ENCODE measurements at places on chromosomes 7 and 10. TPM values are rescaled to one million over a fixed set of nuclear protein-coding genes. Genes with fewer than 3 reads are reported as not detected.

Gene SLC18A2
- total RNA-seq = 0.64 TPM

Gene PDE6C
- not detected for total RNA-seq

Gene SCRN1
- 18.0 TPM for total RNA-seq

Gene GRID1
- 0.41 TPM for total RNA-seq

Gene SP8
- not detected for total RNA-seq

Gene WDR86
- 7.3 TPM for total RNA-seq

Gene INHBA
- total RNA-seq = 1.00 TPM

Gene GDF2
- not detected for total RNA-seq

GRCh38 chr10:97999923-98000248 lies 30.5 kb downstream of the CRTAC1 start:
- H3K4me1 ChIP-seq = no peaks in the 10 kb centered on the region
- H3K4me3 ChIP-seq = no peak overlapping the region
- DNase-seq = no peak
- H3K36me3 ChIP-seq = no peaks in the 10 kb centered on the region
- peaks cover 2% of the 10 kb centered on the region for H3K27me3 ChIP-seq

GRCh38 chr7:92520024-92520423 lies 8.3 kb downstream of the PEX1 start:
- no peaks in the 10 kb centered on the region for H3K27me3 ChIP-seq
- H3K27ac ChIP-seq = no peak overlapping the region
- DNase-seq = no peak

DNA sequence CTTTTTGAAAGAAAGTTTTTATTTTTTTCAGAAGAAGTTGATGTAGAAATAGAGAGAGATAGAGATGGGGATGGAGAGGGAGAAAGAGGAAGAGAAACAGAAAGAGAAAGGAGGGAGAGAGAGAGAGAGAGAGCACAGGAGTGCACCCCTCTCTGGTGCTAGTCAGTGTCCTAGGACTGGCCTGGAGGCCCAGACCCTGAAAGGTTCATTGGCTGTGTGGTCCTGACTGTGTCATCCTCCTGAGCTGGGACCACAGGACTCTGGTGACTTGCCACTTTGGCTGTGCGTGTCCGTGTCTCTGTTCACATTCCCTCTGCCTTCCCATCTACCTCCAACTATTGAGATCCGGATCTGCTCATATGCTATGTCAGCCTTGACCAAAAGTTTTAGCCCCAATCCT lies 62.1 kb upstream of the SHH start:
- H3K4me3 ChIP-seq = no peak overlapping the region
- no peak overlapping the region for H3K27ac ChIP-seq
- no peaks in the 10 kb centered on the region for H3K4me1 ChIP-seq
- DNase-seq = no peak

DNA sequence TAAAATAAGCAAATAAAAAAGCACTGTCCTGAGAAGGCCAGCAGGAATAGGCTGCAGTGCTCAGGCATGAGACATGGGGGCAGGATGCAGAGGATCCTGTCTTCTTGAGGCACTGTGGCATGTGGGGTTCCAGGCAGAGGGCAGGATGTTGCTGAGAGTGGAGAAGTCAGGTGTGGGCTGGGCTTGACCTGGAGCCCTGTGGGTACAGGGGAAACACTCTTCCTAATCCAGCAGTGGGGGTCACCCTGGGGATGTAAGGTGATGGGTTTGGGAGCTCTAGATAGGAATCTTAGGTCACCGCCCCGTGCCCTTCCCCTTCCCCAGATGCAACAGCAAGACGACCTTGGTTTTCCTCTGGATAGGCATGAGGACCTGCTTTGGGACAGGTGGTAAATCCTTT lies 13.6 kb downstream of the SUMF2 start:
- H3K36me3 ChIP-seq = no peaks in the 10 kb centered on the region
- peak overlapping the region; percentile 75 for H3K27ac ChIP-seq
- DNase-seq = no peak
- H3K4me3 ChIP-seq = no peak overlapping the region
- no peaks in the 10 kb centered on the region for H3K27me3 ChIP-seq
- peaks cover 9% of the 10 kb centered on the region for H3K4me1 ChIP-seq

GRCh38 chr10:33483124-33483815 lies 148.8 kb upstream of the NRP1 start:
- no peak overlapping the region for H3K27ac ChIP-seq
- H3K27me3 ChIP-seq = no peaks in the 10 kb centered on the region
- no peaks in the 10 kb centered on the region for H3K36me3 ChIP-seq

- no peak overlapping the region for H3K4me3 ChIP-seq
- no peaks in the 10 kb centered on the region for H3K36me3 ChIP-seq
- DNase-seq = no peak
- H3K27me3 ChIP-seq = no peaks in the 10 kb centered on the region
Observed at GRCh38 chr10:1706711-1707110, 30.6 kb downstream of the ADARB2 start.

DNA sequence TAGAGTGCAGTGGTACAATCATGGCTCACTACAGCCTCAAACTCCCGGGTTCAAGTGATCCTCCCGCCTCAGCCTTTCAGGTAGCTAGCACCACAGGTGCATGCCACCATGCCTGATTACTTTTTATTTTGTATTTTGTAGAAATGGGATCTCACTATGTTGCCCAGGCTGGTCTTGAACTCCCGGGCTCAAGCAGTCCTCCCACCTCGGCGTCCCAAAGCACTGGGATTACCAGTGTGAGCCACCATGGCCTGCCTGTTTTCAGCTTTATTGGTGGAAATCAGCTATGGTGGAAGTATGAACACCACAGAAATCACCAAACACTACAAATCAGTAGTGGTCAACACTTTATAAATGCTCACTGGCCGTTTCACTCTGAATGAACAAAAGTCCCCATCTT lies 299.9 kb upstream of the LYZL1 start:
- H3K36me3 ChIP-seq = no peaks in the 10 kb centered on the region
- H3K4me3 ChIP-seq = no peak overlapping the region

GRCh38 chr7:151814400-151815009 lies 62.4 kb downstream of the PRKAG2 start:
- H3K4me3 ChIP-seq = no peak overlapping the region
- H3K27me3 ChIP-seq = no peaks in the 10 kb centered on the region
- H3K4me1 ChIP-seq = peaks cover 4% of the 10 kb centered on the region
- no peak for DNase-seq

DNA sequence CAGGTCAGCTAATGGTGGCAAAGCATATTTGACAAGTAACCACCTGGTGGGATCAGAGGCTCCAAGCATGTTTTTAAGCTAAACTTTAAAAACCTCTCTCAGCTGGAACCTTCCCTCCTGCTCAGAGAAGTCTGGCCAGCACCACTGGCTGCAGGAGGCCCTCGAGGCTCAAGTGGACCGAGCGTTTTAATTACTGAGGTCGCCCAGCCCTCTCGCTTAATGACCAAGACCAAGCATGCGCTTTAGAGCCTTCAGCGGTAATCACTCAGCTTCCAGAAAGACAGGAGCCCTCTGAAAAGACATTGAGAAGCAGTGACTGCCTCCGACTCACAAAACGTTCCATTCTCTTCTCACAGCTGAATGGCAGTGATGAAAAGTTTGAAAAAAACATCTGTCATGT lies 383.4 kb upstream of the ADARB2 start:
- H3K27me3 ChIP-seq = no peaks in the 10 kb centered on the region
- no peak overlapping the region for H3K27ac ChIP-seq
- no peaks in the 10 kb centered on the region for H3K36me3 ChIP-seq
- no peak for DNase-seq
- H3K4me3 ChIP-seq = no peak overlapping the region

DNA sequence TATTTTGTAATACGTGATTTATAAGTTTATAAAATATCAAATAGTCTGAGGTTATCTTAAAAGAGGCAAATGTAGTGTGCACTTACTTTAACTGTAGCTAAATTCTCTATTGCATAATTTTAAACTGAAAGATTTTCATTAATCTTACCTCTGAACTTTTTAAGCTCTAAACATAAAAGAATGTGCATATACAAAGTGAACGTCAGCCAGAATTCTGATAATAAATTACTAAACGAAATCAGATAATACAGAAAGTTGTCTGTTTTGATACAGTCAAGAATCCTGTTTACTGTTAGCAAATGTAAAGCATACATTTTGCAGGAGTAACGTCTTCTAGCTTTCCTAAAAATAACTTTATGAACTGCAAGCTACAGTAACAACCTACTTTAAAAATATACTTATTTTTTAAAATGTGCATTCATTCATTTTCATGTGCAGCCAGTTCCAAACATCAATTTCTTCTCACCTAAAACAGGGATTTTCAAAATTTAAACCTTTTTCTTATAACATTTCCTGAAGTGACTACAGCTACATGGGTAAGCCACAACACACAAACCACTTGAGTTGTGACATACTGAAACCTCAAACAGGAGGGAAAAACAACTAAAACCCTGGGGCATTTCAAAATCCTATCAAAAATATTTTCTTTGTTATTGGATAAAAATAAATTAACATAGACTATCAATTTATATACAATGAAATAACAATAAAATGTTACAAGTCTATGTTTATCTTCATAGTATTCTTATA lies 92.7 kb downstream of the RNLS start:
- peaks cover 8% of the 10 kb centered on the region for H3K4me1 ChIP-seq
- H3K4me3 ChIP-seq = no peak overlapping the region
- H3K27me3 ChIP-seq = no peaks in the 10 kb centered on the region
- no peaks in the 10 kb centered on the region for H3K36me3 ChIP-seq

- peaks cover 5% of the 10 kb centered on the region for H3K4me1 ChIP-seq
- H3K4me3 ChIP-seq = no peak overlapping the region
- DNase-seq = peak; percentile 13
- H3K36me3 ChIP-seq = no peaks in the 10 kb centered on the region
Observed at GRCh38 chr10:76675951-76676587, 961.5 kb downstream of the KCNMA1 start.

- DNase-seq = peak; percentile 68
- H3K4me3 ChIP-seq = no peak overlapping the region
- H3K4me1 ChIP-seq = peaks cover 36% of the 10 kb centered on the region
- H3K36me3 ChIP-seq = no peaks in the 10 kb centered on the region
Observed at GRCh38 chr7:151008511-151009323, 15.6 kb downstream of the ATG9B start.

DNA sequence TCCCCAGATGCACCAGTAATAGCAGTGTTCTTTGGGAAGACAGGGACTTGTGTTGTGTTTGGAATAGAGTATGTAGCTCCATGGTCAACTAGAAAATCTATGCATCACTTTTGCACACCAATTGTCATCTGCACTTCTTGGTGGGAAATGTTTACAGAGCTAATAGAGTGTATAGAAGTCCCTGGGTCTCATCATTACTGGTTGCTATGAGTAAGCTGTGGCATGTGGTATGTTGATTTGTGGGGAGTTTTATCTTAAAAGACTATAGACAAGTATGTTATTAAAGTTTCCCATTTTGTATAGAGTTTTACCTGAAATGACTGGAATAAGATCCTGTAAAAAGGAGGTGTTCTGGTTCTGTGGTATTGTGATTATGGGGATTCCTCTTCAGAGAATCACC lies 55.4 kb upstream of the PRSS1 start:
- H3K36me3 ChIP-seq = no peaks in the 10 kb centered on the region
- no peaks in the 10 kb centered on the region for H3K27me3 ChIP-seq
- H3K27ac ChIP-seq = no peak overlapping the region
- no peak overlapping the region for H3K4me3 ChIP-seq
- H3K4me1 ChIP-seq = no peaks in the 10 kb centered on the region

- no peaks in the 10 kb centered on the region for H3K36me3 ChIP-seq
- no peak overlapping the region for H3K27ac ChIP-seq
- no peaks in the 10 kb centered on the region for H3K27me3 ChIP-seq
- H3K4me3 ChIP-seq = no peak overlapping the region
Observed at GRCh38 chr10:86044029-86044428, 322.6 kb downstream of the GRID1 start.

DNA sequence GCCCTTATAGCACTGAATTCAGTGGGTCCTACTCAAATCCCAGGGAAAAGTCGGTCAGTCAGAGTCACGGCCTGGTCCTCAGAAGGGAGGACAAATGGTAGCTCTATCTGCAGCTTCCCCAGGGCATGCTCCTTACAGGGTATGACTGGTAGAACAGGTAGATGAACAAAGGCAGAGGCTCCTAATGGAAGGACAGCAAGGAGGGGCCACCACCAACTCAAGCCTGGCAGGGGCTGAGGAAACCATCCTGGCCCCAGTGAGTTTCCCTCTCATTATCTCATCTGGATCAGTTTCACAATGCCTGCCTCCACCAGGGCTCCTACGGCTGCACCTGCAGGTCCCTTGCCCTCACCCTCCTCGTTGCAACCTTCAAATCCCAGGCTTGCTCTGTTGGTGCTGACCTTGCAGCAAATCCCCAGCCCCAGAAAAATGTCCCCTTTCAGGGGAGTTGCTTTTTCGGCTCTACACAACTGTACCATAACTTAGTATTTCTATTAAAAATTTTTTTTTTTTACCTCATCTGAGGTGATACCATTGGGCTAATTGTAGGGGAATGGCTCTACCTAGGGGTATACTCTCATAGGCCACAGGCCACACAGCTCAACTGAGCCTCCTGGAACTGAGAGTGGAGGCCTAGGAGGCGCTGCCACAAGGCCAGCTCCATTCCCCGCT lies 2.4 kb upstream of the MYO1G start:
- H3K4me1 ChIP-seq = peaks cover 7% of the 10 kb centered on the region
- peak overlapping the region; percentile 73 for H3K27ac ChIP-seq
- H3K36me3 ChIP-seq = no peaks in the 10 kb centered on the region
- H3K4me3 ChIP-seq = no peak overlapping the region

DNA sequence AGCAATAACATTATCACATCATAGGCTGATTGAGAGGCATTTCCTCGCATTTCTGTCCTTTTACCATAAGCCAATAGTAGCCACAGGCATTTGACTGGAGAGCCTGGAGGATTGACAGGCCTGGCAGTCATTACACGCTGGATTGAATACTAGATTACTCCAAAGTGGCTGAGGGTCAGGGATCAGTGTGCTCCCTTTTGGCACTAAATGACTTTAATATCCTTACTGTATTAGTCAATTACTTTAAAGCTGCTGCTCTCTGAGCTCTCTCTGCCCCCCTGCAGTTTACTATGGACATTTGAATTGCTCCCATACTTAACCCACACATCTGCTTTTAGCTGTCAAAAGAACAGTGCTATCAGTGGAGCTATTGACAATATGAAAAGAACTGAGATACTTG lies 302.0 kb downstream of the TFEC start:
- no peaks in the 10 kb centered on the region for H3K36me3 ChIP-seq
- no peak overlapping the region for H3K4me3 ChIP-seq
- H3K27me3 ChIP-seq = no peaks in the 10 kb centered on the region
- H3K4me1 ChIP-seq = no peaks in the 10 kb centered on the region
- DNase-seq = no peak

DNA sequence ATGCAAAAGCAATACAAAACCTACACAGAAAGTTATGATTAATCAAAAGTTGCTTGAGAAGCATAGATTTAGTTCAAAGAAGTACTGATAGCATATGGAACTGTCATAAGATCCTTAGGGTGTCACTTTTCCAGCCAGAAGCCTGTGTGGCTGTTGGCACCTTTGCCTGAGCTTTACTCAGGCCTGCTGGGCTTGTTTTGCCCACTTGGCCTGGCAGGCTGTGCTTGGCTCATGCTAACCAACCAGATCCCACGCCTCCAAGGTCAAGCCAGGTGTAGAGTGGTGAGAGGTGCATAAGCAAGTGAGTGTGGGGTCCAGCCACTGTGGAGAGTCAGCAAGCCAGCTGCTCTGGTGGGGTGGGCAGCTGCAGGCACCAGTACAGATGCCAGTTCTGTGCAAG lies 12.0 kb upstream of the LIPA start:
- no peak overlapping the region for H3K27ac ChIP-seq
- H3K4me3 ChIP-seq = no peak overlapping the region
- no peak for DNase-seq
- no peaks in the 10 kb centered on the region for H3K27me3 ChIP-seq
- H3K36me3 ChIP-seq = no peaks in the 10 kb centered on the region

GRCh38 chr10:88838766-88839350 lies 12.8 kb downstream of the ANKRD22 start:
- no peak overlapping the region for H3K27ac ChIP-seq
- H3K27me3 ChIP-seq = no peaks in the 10 kb centered on the region
- H3K4me3 ChIP-seq = no peak overlapping the region
- no peak for DNase-seq
- no peaks in the 10 kb centered on the region for H3K4me1 ChIP-seq
